ENCODE measurements at places on chromosomes 11 and 22. TPM values are rescaled to one million over a fixed set of nuclear protein-coding genes. Genes with fewer than 3 reads are reported as not detected.
A peak's percentile ranks its signal among the peaks of the same experiment; 100 is the strongest.

Gene BLID
- polyA plus RNA-seq, result not detected

Gene VSIG10L2
- not detected for polyA plus RNA-seq

Gene POLR2F
- 158 TPM for polyA plus RNA-seq

Gene ILK
- polyA plus RNA-seq, result 121 TPM

Gene LGR4
- 0.58 TPM for polyA plus RNA-seq

DNA sequence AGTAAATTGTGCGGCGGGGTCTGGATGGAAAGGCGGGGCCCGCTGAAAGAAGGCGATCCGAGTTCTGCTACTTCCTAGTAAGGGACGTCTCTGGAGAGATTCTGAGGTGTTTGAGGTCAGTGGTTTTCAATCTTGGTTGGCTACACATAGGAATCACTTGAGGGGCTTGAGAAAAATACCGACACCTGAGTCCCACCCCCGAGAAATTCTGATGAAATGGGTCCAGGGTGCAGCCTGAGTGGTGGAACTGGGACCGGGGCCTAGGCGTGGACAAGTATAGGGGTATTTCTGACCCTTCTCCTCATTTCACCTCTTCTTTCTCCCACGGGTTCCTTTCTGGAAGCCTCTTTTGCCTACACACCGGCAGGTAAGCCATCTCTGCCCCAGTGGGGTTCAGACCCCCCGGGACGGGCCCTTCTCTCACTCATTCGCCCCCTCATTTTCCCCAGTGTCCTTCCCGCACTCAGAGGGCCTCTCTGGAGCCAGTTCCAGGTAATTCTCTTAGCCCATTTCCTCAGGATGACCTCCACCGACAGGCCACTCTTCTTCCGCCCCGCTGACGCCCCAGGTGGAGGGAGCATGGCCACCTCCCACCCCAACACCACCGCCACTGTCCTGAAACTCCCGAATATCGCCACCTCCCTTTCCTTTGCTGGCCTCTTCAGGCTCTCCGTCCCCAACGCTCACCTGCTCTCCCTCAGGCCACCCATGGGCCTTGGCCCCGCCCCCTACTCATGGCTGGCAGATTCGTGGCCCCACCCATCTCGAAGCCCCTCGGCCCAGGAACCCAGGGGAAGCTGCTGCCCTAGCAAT, 11.8 kb downstream of the ROBO3 start:
- DNase-seq, result no peak

- peak; percentile 7 for DNase-seq
Measured at GRCh38 chr11:134370526-134371435, 39.0 kb downstream of the GLB1L2 start.

DNA sequence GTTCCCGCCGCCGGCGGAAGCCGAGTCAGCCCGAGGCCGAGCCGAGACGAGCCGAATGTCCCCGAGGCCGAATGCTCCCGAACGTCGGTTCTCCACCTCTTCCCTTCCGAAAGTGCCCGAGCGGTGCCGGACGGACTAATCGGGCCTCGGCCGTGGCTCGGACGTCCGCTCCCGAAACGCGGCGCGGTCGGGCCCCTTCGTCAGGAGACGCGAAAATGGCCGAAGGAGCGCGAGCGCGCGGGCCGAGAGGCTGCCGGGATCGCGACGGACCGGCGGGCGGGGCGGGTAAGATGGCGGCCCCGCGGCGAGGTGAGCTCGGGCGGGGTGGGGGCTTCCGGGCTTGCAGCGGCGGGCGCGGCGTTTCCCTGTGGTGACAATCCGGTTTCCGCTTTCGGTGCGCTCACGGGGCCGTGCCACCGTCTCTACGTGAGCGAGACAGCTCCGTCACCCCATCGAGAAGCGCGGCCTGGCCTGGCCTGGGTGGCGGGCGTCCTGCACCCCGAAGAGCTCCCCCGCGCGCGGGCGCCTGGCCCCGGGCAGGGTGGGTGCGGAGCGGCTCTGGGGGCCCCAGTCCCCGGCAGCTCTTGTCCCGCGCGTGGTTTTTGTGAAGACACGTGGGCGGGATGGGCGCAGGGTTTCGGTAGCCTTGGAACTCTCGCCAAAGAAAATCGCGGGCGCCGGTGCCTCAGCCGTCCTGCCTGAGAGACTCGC, at the start of gene TMEM80:
Gene TMEM80 (plus strand): TSS at position 279 of the 711 bp plus-strand sequence. CDS start 12 bp downstream, at position 291.
- peak; percentile 99 for DNase-seq

DNA sequence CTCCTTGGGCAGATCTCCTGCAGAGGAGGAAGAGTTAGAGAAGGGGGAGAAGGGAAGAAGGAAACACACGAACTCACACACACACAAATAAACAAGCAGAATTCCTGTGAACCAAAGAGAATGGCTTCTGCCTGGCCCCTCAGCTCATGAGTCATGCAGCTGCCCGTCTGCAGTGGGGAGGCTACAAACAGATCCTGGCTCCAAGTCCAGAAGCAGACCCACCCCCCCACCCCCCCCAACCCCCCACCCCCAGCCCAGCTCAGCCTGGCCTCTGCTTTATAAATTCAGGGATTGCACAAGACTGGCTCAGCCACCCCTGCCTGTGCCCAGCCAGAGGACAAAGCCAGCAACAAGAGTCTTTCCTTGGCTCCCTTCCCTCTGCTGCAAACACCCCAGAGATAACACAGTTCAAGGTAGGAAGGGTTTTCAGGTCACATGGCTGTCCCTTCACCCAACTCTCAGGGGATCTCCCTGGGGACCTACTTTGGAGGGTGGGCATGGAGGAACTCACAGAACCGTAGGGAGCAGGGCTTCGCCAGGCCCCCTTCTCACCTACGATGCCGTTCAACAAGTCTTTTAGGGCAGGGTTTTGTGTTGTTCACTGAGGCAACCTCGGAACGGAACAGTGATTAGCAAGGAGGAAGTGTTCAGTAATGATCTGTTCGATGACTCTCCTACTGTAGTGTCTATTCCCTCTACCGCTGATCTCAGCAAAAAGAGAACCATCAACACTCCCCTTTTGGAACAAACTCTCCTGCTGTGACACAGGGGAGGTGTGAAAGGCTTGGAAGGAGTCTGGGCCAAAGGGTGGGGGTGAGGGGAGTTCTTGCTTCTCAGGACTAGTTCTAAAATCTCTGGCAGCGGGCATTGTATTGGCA, 35.5 kb downstream of the RPL27A start:
- DNase-seq, result no peak

- no peak for DNase-seq
Measured at GRCh38 chr11:102382384-102382783, 35.4 kb downstream of the BIRC2 start.

- DNase-seq, result no peak
Measured at GRCh38 chr11:86062719-86063118, 6.2 kb downstream of the PICALM start.

- DNase-seq, result no peak
Measured at GRCh38 chr11:40434926-40435325, 1024.5 kb downstream of the LRRC4C start.

- no peak for DNase-seq
Measured at GRCh38 chr11:84142411-84142810, 856.2 kb upstream of the CCDC90B start.
